ENCODE measurements at places on chromosomes 6 and 20.

- no peak for DNase-seq
These were observed 31.5 kb upstream of the EDN1 start for GRCh38 chr6:12258591-12259075.

- DNase-seq, result no peak
These were observed 72.6 kb upstream of the SLC4A11 start for GRCh38 chr20:3311623-3312022.

- DNase-seq, result no peak
These were observed 46.1 kb upstream of the ADGRF5 start for GRCh38 chr6:46967826-46968349.

DNA sequence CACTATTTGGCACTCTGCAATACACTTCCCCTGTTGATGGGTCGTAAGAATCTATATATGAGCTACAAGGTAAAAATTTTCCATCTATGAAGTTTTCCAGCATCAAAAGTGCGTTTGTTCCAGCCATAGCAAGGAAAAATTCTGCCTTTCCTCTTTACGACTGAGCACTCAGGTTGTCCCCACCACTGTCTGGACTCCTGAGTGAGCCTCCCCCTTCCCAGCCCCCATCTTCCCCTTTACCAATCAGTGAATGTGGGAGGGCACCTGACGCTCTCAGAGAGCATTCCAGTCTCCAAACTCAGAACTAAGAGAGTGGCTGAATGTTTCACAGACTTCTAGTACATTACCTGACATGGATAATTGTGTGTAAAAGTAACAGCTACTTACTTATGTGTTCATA lies at the start of gene ALDH8A1:
Gene ALDH8A1, minus strand, starts transcription at position 175 of the 400 bp plus-strand sequence. Its CDS starts 48 bp downstream, at position 127.
- no peak for DNase-seq
